ENCODE measurements at places on chromosomes 1 and 21.

DNA sequence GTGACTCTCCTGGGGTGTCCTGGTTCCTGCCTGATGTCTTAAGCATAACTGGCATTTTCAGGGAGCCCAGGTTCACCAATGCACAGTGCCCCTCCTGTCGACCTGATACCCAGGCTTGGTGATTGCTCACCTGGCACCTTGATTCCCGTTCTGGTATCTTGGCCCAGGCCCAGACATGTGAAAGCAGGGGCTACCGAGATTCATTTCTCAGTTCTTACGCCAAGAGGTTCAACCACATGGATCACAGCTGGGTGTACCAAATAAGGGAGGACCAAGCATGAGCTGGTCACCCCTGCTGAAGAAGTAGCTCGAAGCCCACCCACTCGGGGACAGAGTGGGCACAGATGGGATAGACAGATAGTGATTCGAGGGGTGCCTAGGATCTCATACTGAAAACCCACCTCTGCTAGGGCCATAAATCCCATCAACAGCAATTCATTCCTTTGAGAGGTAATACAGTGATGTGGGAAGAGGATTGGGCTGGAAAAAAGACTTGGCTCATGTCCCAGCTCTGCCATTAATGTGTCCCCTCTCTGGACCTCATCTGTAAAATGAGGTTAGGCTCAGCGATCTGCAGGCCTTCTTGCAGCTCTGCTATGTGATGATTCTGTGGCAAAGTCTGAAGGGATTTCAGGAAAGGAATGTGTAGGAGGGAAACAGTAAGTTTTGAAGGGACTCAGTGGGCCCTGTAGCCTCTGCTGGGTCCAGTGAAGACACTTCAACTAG, 2.7 kb downstream of the EPHX1 start:
- no peak for DNase-seq

DNA sequence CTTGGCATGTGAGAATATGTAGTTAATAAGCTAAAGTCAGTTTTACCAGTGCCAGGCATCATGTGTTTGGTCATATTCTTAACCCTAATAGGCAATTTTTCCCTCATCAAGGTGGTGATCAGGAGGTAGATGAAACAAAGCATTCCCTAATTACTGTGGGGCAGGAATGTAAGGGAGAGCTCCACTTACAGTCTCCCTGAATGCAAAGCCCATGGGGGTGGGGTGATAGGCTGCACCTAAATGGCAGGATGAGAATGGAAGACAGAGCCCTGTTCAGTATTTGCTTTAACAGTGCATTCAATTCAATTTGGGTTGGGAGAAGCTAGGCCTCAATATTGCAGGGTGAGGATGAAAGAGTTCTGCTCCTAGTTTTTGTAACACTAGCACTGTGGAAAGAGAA, 23.4 kb downstream of the ZNF678 start:
- no peak for DNase-seq

GRCh38 chr1:231691618-231692259, 65.1 kb downstream of the DISC1 start:
- DNase-seq = no peak

DNA sequence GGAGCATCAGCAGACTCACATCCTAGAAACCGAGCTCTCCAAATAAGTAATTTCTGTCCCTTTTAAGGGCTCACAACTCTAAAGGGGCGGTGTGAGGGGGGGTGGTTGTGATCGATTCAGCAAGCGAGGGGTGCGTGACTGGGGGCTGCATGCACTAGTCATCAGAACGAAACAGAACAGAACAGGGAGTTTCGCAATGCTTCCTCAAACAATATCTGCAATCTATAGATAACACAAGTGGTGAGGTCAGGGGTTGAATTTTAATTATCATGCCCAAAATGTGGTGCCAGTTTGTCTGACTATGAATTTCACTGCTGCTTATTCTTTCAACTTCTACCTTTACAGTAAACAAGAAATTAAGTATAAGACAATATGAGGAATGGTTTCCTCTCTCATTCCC, 1003.0 kb upstream of the NCAM2 start:
- no peak for DNase-seq

- DNase-seq = no peak
Observed at GRCh38 chr1:114105421-114105979, 48.2 kb downstream of the SYT6 start.

- no peak for DNase-seq
Observed at GRCh38 chr1:212591922-212592321, 16.6 kb upstream of the ATF3 start.

Measured in C1 segment of cervical spinal cord (tissue), 14 donors.